ENCODE measurements at places on chromosomes 12 and 14.

- DNase-seq, result no peak
Measured at GRCh38 chr14:61911574-61911973, 149.4 kb downstream of the SNAPC1 start.

GRCh38 chr12:6058481-6059161 is 65.8 kb downstream of the VWF start:
- no peak for DNase-seq

DNA sequence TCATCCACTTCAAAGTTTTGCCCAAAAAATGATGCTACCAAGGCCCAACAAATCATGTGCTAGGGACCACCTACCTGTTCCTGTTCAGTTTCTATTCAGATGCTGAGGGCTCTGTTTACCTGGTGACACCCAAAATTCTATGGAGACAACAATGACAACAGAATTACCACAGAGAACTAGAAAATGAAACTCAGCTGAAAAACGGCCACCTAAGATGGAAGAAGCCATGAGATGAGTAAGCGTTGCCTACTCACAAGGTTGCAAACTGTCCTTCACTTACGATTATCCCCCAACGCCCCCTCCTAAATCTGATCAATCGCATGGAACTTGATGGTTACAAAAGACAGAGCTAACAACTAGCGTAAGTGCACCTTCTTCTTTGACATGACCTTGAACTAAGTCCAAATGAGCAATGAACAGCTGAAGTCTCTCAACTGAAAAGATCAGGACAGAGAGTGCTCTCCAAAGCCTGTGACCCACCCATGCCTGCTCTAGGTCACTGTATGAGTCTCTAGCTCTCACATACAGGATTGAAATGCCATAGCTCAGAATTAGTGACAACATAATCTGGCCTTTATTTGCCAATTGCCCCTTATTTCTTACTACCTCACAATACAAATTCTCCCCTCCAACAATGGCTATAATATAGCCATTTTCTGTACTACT is at the start of gene RNASE11:
RNASE11 (minus strand) TSS at position 513 of the 666 bp plus-strand sequence.
- no peak for DNase-seq

GRCh38 chr14:75022655-75023054 is 19.9 kb downstream of the EIF2B2 start:
- no peak for DNase-seq

DNA sequence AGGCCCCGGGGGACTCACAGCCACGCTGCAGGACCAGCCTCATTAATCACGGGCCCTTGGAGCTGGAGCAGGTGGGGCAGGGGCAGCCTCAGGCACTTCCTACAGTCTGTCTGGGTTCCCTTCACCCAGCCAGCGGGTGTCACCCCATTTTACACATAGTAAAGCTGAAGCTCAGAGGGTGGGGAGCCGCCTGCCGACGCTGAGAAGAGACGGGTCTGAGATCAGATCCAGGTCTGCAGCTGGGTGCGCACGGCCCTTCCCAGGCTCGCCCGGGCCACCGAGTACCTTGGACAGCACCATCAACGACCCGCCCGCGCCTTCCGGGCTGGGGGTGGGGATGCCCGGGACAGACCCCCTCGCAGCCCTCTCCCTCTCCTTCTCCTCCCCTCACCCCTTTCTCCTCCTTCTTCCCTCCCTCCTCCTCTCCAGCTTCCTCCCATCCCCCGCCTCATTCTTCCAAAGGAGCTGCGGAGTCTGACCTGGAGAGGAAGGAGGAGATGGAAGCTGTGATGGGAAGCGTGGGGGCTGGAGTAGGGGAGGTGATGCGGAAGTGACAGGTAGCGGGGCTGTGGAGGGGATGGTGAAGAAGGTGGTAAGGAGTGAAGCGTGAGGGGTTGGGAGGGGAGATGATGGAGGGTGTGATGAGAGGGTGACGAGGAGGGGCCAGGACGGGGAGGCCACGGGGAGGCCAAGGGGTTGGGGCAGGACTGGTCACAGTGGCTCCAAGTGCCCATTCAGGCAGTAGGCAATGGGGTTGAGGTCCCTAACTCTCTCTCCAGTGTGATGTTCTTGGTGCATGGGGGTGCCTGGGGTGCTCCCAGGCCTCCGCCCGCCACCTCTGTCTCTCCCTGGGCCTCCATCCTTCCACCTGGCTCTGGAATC is 8.8 kb downstream of the DTX1 start:
- DNase-seq, result no peak

DNA sequence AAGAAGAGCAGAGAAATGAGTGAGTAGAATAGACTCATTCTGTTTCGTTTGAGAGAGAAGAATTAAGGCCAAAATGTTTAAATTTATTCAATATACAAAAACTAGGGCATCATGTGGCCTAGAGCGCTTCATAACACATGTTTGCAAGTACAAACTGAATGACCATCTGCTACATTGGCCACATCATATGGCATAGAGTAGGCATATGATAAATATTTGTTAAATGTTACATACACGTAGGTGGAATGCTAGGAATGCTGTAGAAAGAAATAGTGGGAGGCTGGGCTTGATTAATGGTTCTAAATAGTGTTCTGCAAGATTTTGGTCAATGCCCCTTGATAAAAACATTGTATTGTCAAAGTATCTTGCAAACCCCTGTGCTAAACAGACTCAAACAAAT is 10.8 kb downstream of the MGP start:
- DNase-seq, result no peak

- DNase-seq, result no peak
Measured at GRCh38 chr14:105200641-105201040, 19.5 kb upstream of the NUDT14 start.

GRCh38 chr12:11863988-11864387 is 206.8 kb upstream of the BCL2L14 start:
- DNase-seq, result no peak

- no peak for DNase-seq
Measured at GRCh38 chr12:104464899-104465298, 8.2 kb downstream of the CHST11 start.

DNA sequence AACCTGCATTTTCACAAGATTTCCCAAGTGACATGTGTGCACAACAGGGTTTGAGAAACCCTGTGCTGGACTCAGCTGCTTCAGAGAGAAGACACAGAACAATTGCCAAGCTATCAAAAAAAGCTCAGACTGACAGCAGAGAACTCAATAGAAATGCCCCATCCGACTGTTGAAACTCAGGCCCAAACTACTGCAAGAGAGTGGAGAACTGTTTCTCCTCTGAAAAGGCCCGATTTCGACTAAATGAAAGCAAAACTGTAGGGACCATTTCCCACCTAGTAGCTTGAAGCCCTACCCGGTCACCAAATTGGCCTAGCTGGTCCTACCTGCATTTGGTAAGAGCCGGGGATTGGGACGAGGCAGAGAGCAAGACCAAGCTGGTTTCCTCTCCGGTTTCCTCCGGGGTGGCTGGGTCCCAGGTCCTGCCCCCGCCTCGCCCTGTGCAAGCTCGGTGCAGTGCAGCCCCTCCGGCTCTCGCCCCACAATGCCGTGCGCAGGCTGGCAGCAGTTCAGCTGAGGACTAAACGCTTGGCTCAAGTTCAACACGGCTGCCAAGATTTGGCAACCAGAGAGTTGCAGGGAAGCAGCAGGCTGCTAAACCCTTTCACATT is 1180.6 kb downstream of the VRK1 start:
- peak; percentile 85 for DNase-seq

GRCh38 chr12:66017736-66018135 is 112.8 kb downstream of the LLPH start:
- DNase-seq, result no peak

GRCh38 chr14:68076451-68076850 is 256.9 kb downstream of the RAD51B start:
- no peak for DNase-seq

DNA sequence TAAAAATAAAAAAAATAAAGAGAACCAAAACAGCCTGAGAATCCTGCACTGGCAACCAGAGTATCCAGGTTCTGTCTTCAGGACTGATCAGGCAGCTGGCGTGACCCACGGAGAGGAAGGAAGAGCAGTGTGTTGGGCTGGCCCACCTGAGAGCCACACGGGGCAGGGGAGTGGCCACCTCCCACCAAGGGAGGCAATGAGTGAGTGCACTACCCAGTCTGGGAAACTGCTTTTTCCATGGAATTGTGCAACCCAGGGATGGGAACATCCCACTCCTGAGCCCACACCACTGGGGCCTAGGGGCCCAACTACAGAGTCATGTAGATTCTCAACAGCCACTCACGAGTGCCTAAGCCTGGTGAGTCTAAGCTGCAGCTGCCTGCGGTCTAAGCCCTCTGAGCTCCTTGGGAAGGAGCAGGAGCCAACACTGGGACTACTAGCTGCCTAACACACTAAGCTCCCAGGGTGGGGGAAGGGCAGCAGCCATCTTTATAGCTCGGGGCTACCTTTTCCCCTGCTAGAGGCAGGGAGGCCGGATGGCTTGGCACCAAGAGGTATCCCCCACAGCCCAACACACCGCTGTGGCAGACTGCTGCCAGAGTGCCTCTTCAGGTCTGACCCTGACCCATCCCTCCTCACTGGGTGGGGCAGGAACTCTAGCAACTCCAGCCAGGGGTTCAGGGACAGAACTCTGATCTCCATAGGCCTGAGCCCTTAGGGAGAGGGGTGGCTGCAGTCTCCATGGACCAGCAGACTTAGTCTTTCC is 610.9 kb downstream of the RERGL start:
- DNase-seq, result no peak

DNA sequence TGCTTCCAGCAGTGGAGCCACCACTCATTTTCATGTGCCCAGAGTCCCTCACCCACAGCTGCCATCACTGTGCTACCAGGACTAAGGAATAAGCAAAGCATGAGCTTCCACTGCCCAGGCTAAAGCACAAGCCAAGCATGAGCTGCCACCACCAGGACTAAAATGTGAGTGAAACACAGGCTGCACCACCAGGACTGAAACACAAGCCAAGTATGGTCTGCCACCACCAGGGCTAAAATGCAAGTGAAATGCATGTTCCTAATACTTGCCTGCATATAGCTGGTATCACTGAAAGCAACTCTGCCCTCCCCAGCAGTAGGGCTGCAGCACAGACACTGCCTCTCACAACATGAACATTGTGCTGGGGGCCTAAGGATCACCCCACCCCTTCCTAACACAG is 30.0 kb downstream of the CEP83 start:
- DNase-seq, result no peak

DNA sequence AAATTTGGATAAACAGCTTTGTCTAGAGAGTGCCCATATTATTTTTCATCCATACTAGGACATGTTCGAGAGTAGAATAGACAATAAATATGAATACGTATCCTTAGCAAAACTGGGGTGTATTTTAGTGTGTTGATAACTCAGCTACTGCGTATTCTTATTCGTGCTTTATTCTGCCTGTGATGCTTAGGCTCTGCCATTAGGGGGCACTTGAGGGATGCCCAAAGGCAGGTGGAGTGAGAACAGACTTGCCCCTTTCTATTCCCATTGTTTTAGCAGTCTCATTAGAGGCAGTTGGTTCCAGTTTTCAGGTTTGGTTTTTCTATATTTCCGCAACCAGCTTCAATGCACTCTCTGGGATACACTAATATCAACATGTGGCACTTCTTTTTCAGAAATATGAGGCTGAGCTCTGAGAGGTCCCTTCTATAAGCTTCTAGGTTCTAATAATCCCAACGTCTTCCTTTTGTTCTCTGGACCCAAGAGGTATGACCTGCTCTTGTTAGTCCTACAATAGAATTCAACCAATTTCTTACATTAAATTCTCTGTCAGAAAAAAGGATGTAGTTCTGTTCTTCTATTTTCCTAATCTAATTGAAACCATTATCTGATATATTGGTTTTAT is 985.7 kb upstream of the FBXO33 start:
- no peak for DNase-seq

- no peak for DNase-seq
Measured at GRCh38 chr12:24748326-24748725, 200.6 kb downstream of the BCAT1 start.

DNA sequence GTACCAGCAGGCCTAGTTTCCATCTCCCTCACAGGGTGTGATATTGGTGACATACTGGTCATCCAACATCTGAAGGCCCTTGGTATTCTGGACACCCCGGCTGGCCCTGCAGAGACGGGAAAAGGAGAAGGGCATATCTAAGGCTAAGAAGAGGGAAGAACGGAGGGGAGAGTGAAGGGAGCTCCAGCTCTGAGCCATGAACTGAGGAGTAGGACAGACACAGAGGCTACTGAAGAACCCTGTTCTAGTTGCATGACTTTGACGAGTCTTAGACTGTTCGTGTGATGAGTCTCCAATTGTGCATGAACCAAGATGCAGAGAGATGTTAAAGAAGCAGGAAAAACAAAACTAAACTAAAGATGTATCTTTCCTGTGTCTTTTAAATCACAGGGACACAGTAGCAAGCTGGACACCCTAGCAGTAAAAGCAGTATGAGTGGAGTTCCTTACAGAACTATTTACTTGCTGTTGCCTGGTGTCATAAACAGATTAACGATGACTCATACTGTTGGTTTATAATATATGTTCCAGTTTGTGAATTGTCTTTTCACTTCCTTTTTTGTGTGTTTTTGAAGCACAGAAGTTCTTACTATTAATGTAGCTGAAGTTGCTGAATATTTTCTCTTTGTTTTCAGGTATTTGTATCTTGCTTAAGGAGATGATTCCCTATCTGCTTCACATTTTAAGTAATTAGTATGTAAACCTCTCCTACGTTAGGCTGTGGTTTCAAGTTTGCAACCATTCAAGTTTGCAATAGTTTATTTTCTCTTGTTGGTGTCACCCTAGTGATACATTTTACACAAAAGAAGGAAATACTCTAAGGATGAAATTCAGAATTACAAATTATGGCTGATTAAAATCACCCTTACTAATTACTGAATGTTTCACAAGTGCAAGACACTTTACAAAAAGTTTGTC is 15.7 kb downstream of the FAR2 start:
- no peak for DNase-seq

GRCh38 chr14:22531451-22532344 is 57.3 kb downstream of the DAD1 start:
- DNase-seq, result no peak

DNA sequence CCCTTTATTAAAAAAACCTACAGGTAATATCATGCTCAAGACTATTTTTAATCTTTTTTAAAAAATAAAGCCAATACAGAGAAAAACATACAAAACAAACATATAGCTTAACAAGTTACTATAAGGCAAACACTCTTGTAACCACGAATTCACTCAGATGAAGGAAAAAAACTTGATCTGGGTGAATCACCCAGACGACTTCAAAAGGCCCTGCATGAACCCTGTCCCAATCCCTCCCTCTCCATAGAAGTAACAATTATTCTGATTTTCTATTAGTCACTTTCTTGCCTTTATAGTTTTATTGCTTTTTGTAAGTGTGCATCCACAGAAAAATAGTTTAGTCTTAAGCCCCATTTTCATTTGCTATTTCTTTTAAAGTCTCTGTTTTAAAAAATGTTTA is 72.6 kb downstream of the LRP6 start:
- DNase-seq, result no peak

DNA sequence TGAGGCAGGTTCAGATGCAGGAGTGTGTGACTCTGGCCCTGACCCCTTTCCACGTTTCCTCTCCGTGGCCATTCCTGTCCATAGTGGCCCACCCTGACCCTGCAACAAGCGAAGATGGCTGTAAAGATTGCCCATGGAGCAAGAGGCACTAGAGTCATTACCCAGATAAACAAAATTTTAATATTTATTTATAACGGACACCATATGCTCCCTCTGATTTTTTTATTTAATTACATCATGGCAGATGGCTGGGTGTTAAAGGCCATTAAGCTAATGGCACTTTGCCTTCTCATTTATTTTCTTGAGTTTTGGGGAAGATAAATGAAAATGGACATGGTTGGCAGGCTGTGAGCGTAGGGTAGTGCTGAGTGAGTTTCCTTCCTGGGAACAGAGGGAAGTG is 58.7 kb downstream of the WSCD2 start:
- DNase-seq, result no peak

GRCh38 chr12:45329238-45329637 is 113.3 kb downstream of the ANO6 start:
- no peak for DNase-seq

- no peak for DNase-seq
Measured at GRCh38 chr14:37124614-37125013, 47.8 kb downstream of the SLC25A21 start.

- DNase-seq, result no peak
Measured at GRCh38 chr14:92994942-92995341, 72.0 kb downstream of the CHGA start.

All from breast epithelium (tissue), 4 donors.